Left lobe of liver (tissue), 2 donors: ENCODE measurements at places on chromosomes 3 and 15.
A peak's percentile ranks its signal among the peaks of the same experiment; 100 is the strongest.

DNA sequence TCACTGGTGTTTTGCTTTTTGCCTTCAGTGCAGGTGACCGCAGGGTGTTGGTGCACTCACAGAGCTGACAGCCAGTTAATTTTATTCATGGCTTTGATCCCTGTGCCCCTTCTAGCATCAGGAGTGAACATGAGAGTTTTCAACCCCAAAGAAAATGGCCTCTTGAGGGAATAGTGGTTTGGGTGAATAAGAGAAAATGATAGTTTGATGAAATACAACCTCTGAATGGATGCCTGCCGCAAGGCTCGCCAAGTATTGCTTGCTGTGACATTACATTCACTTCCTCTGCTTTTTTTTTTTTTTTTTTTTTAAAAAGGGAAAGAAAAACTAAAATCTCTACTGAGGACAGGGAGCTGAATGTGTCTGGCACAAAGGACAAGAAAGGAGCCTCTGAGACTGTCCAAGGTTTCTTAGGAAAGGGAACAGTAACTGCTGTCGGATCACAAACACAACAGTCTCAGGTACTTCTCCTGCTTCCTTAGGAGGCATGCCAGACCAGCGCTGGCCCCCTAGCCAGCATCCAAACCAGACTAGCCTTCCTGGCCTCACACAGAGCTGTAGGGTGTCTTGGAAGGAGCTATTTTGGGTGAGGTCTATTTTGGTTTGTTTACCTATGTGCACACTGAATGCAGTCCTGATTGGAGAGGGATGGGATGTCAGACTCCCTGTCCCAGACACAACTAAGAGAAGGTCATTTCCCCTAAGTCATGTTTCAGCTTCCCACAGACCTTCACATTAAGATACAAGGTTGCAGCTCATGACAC, 29.0 kb downstream of the CCDC80 start:
- no peak for DNase-seq

- DNase-seq, result peak; percentile 88
These were observed 20.5 kb downstream of the FAM240A start for GRCh38 chr3:46632792-46633191.

DNA sequence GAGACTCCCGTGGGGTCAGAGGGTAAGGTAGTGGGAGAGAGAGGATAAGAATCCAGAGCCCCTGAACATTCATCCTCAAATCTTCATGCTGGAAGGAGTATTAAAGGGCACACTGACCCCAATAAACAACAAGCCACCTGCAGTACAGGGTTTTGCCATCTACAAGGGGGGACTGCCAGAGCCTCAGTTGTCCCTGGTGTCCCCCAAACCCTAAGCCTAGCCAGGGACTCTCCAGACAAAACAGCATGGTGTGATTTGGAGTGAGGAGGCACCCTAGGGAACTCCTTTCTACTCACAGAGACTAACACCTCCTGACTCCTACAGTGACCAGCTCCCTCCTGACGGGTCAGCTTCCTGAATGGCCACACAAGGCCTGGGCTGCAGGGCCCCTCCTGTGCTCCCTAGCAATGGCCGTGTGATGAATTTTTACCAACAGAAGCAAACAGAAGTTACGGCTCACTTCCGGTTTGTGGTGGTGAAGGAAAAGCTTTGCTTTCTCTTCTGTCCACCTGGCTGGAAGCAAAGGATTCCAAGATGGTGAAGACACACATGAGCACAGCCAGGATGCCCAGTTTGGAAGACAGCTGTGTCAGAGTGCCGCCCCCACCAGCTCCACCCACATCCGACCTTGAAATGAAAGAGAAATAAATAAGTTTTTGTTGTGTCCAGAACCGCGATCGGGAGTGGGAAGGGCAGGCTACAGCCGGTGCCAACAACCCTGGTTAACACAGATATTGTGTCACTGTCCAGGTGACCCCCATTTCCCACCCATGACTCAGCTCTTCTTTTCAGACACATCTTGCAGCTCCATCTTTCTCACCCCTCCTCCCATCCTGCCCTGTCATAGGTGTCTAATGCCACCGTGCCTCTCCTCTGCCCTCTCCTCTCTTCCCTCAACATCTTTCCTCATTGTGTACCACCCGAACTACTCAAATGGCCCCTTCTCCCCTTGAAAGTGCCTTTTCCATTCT, 69.6 kb upstream of the ATP13A3 start:
- DNase-seq, result no peak

GRCh38 chr15:98955961-98956723, 51.5 kb downstream of the PGPEP1L start:
- peak; percentile 68 for DNase-seq

GRCh38 chr3:49359623-49360022, 1.5 kb upstream of the GPX1 start:
- DNase-seq, result no peak

GRCh38 chr3:175070946-175071345, 211.8 kb downstream of the NAALADL2 start:
- no peak for DNase-seq

- DNase-seq, result no peak
These were observed 4.8 kb downstream of the HAPLN3 start for GRCh38 chr15:88890495-88890894.

DNA sequence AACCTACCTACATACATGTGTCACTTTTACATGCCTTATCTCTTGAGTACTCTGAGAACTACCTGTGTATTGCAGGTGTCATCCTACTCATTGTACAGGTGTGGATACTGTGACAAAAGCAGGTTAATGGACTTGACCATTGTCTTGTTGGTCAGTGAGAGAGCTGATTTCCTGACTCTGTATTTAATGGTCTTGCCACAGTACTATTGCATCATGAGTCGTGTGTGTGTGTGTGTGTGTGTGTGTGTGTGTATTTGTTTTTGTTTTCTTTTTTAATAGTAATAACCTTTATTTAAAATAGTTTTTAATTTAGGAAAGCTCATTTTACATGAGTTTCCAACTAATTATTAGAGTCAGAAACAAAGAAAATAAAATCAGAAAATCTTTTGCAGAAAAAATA, 7.7 kb downstream of the SELENOT start:
- DNase-seq, result no peak

DNA sequence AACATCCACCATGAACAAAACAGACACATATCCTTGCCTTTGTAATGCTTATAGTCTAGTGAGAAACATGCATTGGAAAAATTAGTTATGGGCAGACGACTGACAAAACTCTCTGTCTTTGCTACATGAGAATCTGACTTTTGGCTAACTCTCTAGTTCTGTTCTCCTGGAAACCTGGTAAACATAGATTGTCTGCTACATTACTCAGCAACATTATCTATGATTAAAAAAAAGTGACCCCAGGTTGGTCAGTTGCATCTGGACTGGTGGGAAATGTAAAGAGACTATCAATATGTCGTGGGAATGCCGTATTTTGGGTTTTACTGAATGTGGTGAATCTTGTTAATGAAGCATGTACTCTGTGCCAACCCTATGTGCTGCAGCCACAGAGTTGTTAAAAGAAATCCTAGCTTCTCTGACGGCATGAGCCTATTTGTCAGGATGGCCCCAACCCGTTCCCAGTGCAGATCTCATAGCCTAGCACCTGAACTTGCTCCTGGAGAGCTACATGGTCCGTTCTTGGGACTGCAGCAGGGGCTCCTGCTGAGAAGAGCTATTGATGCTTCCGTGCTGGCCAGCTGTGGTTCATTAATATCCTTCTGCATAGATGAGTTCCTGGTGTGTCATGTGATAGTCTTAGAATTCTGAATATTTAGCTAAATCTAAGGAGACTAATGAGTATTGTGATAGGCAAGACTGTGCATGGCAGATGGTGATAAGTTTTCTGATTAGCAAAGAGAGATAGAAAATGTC, 311.7 kb upstream of the ZNF717 start:
- no peak for DNase-seq

- DNase-seq, result no peak
These were observed 90.7 kb downstream of the ATP8B4 start for GRCh38 chr15:50028326-50028725.

- no peak for DNase-seq
These were observed 857 bp downstream of the AEN start for GRCh38 chr15:88621789-88622604.

- DNase-seq, result no peak
These were observed 50.4 kb upstream of the GYG1 start for GRCh38 chr3:148940983-148941382.

DNA sequence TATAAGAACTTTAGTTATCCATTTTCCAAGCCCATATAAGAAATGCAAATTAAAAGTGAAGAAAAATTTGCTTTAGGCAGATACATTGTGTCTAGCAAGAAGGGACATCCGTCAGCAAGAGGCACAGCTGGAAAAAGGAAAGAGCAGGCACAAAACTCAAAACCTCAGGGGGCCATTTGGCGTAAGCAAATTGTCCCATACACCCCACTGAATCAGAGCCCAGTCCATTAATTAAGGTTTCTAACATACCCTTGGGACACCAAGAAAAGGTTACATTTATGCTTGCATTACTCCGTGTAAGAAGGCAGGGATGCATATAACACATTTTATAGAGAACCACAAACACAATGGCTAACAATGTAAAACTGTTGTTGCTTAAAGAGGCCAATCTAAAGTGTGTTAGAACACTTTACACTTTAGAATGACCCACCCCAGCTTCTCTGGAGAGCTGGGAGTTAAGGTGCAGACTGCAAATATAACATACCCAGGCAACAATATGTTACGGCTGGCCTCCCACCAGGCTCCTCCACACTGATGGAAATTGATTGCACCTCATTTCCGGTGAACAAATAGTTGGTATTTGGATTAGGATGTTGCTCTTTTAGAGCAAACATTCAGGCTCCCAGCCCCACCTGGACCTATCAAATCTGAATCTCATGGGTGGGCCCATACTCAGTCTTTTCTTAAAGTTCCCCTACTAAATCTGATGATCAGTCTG, 23.2 kb downstream of the SEMA5B start:
- no peak for DNase-seq

- DNase-seq, result no peak
These were observed 290.7 kb upstream of the MDFIC2 start for GRCh38 chr3:70603103-70603502.

GRCh38 chr3:140442621-140443020, 235.2 kb upstream of the TRIM42 start:
- no peak for DNase-seq

DNA sequence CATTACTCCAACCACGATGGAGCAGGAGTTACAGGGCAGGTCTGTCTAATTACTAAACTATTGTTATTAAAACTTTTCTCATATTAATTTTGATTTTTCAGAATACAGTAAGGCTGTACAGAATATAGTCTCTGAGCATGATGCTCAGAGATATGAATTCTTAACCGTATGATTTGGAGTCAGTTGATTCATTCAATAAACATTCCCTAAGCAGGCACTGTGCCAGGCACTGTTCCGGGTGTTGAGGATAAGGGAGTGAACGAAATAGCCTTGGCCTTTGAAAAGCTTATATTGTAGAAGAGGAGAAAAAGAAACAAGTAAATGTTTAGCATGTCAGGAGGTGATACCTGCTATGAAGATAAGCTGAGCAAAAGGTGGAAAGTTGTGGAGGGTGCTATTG, 187.3 kb downstream of the KCNAB1 start:
- DNase-seq, result no peak

GRCh38 chr3:66115858-66116654, 77.3 kb upstream of the MAGI1 start:
- DNase-seq, result no peak

- DNase-seq, result no peak
These were observed 316.9 kb upstream of the TLE3 start for GRCh38 chr15:70414626-70415025.

DNA sequence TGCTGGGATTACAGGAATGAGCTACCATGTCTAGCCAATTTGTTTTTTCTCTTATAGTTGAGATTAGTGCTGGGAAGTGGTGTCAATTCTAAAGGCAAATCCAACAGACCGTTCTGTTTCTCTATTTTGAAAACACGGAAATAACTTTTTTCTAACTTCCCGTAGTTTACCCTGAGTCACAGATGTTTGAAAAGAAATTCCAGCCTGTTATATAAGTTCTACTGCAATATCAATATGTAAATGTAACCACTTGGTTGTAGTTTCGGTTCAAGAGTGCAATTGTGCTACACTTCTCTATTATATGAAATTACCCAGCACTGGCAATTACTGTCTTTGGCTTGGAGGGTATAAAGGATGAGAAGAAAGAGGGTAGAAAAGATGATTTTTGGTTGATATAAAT, 22.3 kb upstream of the GNB4 start:
- no peak for DNase-seq

- no peak for DNase-seq
These were observed 84.1 kb upstream of the LINGO1 start for GRCh38 chr15:77716632-77717332.

- DNase-seq, result no peak
These were observed 31.8 kb upstream of the HES1 start for GRCh38 chr3:194103983-194104751.

- DNase-seq, result no peak
These were observed 4.7 kb upstream of the CALML4 start for GRCh38 chr15:68209735-68210408.

GRCh38 chr3:102083473-102083872, 234.2 kb downstream of the NFKBIZ start:
- DNase-seq, result no peak

DNA sequence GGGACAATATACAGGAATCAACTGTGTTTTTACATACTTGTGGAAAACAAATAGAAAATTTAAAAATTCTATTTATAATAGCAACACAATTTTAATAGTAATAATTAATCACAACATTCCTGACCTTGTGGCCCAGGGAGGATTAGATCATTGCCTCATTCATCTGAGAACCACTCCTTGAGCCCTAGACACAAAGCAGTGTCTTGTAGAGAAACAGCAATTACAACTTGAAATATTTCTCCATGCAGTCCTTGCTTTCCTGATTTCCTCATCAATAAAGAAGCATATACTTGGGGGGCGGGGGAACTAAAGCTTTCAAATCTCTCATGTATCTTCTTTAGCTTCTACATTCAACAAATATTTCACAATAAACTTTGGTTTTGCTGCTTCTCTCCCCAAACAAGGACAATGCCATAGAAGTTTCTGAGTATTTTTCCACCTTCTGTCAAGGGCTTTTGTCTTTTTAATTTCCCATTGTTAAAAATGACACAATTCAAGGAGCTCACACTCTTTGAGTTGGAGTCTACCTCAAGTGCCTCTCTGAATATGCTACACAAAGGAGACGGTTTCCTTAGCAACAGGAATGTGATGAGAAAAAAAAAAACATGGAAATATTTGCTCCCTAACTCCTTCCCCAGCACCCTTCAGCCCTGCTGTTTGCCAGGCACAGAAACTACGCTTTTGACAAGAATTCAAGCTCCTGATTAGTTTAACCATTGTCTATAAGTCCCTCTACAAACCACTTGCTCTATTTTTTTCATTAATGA, 118.8 kb downstream of the ARPP21 start:
- DNase-seq, result no peak

DNA sequence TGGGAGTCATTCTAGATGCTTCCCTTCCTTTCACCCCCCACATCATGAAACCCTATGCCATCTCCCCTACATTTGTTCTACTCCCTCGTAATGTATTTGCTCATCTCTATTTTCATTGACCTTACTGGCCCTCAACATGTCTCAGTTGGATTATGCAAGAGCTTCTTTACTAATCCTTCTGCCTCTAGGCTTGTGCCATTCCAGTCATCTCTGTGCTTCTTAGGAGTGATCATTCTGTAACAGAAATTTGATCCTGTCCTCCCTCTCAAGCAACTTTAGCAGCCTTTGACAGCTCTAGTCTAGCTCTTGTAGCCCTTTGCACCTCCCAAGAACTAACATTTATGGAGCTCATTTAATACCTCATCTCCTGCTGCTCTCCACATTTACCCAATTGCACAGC, 64.7 kb downstream of the ISL2 start:
- no peak for DNase-seq
